ENCODE measurements at places on chromosomes 1 and 21.
A peak's percentile ranks its signal among the peaks of the same experiment; 100 is the strongest.

- DNase-seq, result no peak
Observed at GRCh38 chr1:95954585-95954984, 720.6 kb downstream of the RWDD3 start.

GRCh38 chr1:115955228-115955627, 21.1 kb upstream of the SLC22A15 start:
- DNase-seq, result no peak

GRCh38 chr1:9607352-9607751, 18.6 kb downstream of the TMEM201 start:
- DNase-seq, result no peak

DNA sequence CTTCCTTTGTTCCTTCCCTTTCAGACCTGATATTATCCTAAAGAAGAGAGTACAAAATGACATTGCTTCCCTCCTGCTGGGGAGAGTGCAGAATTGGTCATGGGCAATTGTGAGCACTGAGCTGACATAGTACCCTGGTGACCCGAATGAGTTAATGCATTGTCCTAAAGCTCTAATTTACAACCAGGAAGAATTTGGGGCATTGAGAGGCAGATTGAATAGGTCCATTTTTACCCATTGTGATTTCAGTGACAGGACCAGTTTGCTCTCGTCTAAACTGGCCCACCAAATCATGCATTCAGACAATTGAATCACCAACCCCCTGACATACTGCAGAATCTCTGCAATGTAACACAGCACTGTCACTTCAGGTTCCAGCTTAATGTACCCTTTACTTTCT, 497.4 kb downstream of the DPYD start:
- DNase-seq, result no peak

DNA sequence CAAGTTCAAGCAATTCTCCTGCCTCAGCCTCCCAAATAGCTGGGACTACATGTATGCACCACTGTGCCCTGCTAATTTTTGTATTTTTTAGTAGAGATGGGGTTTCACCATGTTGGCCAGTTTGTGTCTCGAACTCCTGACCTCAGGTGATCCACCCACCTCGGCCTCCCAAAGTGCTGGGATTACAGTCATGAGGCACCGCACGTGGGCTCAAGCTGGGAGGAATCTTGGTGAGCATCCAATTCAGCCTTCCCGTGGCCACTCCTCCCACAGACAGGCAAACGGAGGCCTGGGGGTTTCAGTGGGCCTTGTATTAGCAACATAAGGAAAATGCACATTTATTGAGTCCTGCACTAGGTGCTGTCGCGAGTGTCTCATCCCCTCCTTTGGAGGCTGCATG, 24.5 kb upstream of the VWA5B1 start:
- no peak for DNase-seq

GRCh38 chr21:31497914-31498313, 153.9 kb upstream of the TIAM1 start:
- DNase-seq, result no peak

DNA sequence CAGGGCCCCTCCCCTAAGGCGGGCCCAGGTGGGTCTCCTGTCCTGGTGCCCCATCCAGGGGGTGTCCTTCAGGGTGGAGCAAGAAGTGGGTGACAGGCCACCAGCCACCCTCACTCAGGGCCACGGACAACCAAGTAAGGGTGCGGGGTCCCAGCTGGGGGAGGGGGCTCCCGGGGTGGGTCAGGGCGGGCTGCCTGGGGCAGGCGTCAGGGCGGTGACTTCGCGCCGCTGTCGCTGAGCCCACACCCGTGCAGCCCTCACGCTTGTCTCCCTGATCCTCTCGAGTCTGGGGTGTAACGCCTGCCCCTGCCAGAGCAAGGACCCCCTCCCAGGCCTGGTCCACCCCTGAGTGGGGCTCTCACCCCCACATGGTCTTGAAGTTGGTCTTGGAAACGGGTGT, 22.2 kb downstream of the ARHGEF16 start:
- DNase-seq, result no peak

GRCh38 chr1:91697416-91697815, 188.5 kb downstream of the TGFBR3 start:
- DNase-seq, result peak; percentile 1

- DNase-seq, result no peak
Observed at GRCh38 chr1:221961532-221962292, 219.8 kb upstream of the DUSP10 start.

- DNase-seq, result no peak
Observed at GRCh38 chr1:204410688-204411450, 748 bp downstream of the PPP1R15B start.

GRCh38 chr1:70906800-70907199, 140.8 kb downstream of the PTGER3 start:
- no peak for DNase-seq

GRCh38 chr1:199976496-199977144, 50.9 kb upstream of the NR5A2 start:
- no peak for DNase-seq

- no peak for DNase-seq
Observed at GRCh38 chr21:45818276-45818903, 163.2 kb upstream of the COL6A1 start.

DNA sequence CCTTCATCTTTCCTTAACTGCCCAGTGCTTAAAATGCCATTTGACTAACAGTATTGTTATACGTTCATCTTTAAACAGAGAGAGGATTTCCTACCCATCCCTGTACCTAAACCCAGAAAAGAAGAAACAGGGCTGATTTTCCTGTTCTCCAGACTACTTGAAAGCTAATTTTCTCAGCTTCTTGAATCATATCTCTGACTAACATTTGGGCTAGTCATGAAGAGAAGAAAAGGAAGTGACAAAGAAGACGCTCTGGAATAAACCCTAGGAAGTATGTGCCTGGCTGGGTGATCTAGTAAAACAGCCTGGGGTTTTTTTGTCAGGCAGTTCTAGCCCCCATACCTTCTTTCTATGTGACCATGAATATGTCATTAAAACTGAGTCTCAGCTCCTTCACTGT, 44.8 kb upstream of the SGIP1 start:
- no peak for DNase-seq

GRCh38 chr1:7648761-7649384, 122.2 kb upstream of the VAMP3 start:
- no peak for DNase-seq

GRCh38 chr1:14549897-14550620, 48.4 kb upstream of the KAZN start:
- no peak for DNase-seq

- DNase-seq, result no peak
Observed at GRCh38 chr1:43881415-43881814, 52.2 kb upstream of the ARTN start.

GRCh38 chr1:230430499-230430898, 4.4 kb upstream of the PGBD5 start:
- no peak for DNase-seq

DNA sequence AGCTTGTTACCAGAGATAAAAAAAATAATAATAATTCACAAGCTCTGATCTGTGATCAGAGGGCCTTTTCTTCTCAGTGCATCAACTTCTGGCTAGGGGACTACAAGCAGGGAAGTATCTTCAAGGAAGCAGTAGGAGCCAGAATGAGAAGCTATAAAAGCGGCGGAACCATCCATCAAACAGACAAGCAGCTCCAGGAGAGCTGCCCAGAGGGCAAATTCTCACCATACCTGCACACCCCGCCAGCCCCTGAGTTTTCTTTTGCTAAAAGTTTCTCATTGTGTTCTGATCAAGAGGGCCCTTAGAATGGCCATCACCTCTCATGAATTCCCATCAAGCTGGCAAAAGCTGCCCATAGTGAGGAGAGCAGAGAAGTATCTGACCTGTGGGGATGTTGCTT, 99.4 kb downstream of the SMYD2 start:
- no peak for DNase-seq

- DNase-seq, result no peak
Observed at GRCh38 chr21:16407403-16408240, 677.8 kb downstream of the USP25 start.

DNA sequence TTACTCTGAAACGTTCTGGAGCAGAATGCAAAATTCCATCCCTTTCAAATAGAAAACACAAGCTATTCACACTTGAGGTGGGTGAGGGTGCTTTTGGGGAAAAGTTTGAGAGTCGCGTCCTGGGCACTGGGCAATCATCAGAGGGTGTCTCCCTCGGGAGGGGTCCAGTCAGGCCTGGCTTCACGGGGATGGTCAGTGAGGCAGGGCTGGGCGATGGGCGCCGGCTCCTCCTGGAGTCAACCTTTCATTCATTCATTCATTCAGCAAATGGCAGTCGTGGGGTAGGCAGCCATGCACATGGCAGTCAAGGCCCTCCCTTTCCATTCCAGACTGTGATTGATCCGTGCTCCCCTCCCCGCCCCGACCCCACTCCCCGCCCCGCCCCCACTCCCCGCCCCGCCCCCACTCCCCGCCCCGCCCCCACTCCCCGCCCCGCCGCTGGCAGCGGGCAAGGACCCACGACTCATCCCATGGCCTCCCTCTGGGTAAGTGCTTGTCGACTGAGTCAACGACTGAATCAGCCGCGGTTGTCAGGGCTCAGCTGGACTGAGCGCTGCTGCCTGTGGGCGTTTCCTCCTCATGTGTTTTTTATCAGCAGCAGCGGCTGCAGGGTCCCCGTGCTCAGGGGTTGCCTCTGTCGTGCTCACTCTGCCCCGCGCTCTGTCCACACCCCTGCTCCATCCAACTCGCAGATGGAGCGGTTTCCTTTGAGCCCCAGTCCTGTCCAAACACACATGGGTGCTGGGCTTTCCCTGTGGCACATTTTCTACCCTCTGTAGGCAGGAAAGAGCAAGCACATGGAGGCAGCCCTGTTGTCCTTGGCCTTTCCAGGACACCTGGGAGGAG, 12.5 kb upstream of the SPSB1 start:
- DNase-seq, result no peak

GRCh38 chr1:92958203-92958970, 2.9 kb downstream of the DIPK1A start:
- DNase-seq, result no peak

GRCh38 chr21:37435120-37435519, 68.5 kb downstream of the DYRK1A start:
- DNase-seq, result no peak

DNA sequence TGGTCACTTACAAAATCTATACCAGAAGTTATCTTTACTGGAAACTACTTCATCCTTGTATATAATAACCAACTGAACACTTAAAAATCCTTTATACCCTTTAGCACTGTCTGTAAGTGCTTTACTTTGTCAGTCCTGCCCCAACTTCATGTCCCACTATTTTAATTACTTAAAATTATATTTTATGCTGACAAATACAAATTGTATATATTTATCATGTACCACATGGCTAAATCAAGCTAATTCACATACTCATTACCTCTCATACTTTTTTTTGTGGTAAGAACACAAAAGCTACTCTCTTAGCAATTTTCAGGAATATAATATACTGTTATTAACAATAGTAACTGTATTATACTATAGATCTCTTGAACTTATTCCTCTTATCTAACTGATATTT, 63.0 kb downstream of the EVI5 start:
- DNase-seq, result no peak

GRCh38 chr21:38699048-38699447, 106.7 kb upstream of the ETS2 start:
- no peak for DNase-seq

- no peak for DNase-seq
Observed at GRCh38 chr1:244010191-244010590, 40.9 kb upstream of the ZBTB18 start.

GRCh38 chr1:52919051-52919722, 2.4 kb downstream of the ECHDC2 start:
- no peak for DNase-seq

DNA sequence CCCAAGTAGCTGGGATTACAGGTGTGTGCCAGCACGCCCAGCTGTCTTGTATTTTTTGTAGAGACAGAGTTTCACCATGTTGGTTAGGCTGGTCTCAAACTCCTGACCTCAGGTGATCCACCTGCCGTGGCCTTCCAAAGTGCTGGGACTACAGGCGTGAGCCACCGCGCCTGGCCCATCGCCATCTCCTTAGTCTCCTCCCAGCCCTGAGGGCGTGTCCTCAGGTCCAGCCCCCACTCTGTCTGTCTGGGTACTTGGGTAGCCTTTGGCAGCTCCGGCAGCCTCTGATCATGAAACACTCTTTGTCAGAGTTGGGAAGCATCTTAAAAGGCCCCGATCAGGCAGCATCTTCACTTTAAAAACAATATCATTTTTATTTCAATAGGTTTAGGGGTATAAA, 90.3 kb upstream of the DISP3 start:
- DNase-seq, result no peak

- no peak for DNase-seq
Observed at GRCh38 chr1:60809204-60809980, 273.0 kb upstream of the NFIA start.

DNA sequence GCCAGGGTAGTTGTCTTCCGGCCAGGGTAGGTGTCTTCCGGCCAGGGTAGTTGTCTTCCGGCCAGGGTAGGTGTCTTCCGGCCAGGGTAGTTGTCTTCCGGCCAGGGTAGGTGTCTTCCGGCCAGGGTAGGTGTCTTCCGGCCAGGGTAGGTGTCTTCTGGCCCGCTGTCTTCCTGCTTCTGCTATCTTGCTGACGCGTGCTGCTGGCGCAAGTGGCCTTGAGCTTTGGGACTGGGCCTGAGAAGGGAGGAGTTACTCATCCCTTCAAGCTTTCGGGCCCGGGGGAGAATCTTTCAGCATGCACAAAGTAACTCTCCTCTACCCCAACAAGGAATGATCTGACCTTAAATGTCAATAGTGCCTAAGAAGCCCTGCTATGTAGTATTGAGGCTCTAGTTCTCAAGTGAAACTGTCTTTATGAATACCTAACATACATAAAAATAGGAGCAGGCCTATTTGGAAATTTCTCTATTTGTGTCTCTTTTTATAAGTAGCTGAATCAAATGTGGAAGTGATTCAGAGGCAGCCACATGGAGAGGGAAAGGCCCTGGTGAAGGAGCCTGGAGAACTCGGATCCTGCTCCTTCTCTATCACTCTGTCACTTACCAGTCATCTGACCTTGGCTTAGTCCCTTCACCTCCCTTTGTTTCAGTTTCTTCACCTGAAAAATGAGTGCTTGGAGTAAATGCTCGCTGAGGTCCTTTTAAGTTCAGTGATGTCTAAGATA, 65.6 kb downstream of the RGL1 start:
- no peak for DNase-seq

Measured in activated T-helper 1 cell treated with Interleukin-2 at 50 U/mL for 16 hours (primary cell).